Retinal pigment epithelial cell (primary cell): ENCODE measurements at places on chromosomes 5 and 9.

- peak; percentile 13 for DNase-seq
Measured at GRCh38 chr5:59007460-59008063, 424.7 kb downstream of the RAB3C start.

GRCh38 chr9:125845271-125845808 lies 98.2 kb downstream of the PBX3 start:
- DNase-seq, result no peak

GRCh38 chr5:116396476-116397099 lies 178.0 kb downstream of the SEMA6A start:
- DNase-seq, result no peak

- no peak for DNase-seq
Measured at GRCh38 chr5:134527156-134527960, 1.9 kb downstream of the JADE2 start.

DNA sequence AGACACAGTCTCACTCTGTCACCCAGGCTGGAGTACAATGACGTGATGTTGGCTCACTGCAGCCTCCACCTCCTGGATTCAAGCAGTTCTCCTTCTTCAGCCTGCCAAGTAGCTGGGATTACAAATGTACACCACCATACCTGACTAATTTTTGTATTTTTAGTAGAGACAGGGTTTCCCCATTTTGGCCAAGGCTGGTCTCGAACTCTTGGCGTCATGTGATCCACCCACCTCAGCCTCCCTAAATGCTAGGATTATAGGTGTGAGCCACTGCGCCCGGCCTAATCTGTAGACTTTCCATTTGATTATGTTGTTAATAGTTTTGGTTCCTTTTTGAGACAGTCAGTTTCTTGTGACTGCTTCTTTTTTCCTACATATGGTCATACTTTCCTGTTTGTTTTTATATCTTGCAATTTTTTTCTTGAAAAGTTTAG lies 31.0 kb downstream of the MTREX start:
- no peak for DNase-seq

DNA sequence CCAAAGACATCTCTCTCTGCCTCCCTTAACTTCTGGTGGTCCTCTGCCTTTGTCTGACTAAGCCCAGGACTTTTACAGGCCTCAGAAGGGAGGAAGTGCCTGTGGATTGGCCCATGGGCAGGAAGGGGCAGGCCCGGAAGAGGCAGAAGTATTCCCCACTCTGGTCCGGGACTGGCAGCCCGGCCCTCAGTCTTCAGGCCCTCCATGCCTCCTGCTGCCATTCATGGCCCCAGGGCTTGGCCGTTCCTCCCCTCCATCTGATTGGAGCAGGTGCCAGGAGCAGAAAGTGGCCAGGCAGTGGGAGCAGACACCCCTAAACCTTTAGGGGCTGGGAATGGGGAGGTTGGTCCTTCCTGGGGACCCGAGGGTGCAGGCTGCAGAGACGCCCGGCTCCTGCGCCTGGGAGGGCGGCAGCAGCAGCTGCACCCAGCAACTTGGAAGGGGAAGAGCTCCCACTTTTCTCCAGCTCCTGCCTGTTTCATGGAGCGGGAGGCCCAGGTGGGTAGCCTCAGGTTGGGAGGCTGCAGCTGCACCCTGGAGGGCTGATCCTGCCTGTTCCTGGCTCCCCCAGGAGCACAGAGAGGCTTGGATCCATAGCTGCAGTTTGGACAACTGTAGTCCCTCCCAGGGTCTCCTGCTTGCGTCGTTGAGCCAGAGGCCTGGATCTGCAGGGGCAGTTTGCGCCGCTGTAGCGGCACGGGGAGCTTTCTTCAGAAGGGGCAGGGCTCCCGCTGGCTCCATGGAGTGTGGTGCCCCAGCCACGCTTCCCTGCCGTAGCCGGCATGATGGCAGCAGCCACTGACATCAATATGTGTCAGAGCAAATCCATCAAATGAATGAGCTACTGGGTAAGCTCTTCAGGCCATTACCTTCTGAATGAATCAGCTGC lies 661.5 kb upstream of the NUDT12 start:
- DNase-seq, result no peak

DNA sequence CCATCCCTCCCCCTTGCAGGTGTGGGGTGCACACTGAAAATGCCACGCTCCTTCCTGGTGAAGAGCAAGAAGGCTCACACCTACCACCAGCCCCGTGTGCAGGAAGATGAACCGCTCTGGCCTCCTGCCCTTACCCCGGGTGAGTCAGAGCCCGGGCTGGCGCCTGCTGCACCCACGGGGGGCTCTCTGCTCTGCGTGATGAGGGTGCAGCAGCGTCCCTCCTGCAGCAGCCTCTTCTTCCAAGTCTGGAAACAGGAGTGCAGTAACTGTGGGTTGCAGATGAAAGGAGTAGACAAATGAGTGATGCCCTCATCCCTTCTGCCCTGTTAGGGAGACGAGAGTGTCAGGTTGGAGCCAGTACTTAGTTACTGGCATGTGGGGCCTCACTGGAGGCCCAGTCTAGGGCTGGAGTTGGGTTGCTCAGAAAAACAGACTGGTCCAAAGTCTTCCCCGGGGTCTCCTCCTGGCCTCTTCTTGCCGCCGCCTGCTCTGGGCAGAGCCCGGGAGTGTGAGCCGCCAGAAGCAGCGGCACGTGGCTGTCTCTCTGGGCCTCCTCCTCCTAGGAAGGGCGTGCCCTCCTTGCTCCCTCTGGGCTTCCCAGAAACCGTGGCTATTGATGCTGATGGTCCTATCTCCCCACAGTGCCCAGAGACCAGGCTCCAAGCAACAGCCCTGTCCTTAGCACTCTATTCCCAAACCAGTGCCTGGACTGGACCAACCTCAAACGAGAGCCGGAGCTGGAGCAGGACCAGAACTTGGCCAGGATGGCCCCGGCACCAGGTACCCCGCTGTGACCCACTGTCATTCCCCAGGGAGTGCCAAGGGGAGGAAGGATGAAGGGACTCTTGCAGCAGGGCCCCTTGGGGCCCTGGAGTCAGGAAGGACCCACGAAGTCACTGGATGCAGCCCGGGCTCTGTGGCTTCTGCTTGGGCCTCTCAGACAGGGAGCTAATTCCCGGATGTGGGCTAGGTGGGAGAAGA lies 8.4 kb downstream of the GFI1B start:
- no peak for DNase-seq

GRCh38 chr9:70533492-70533891 lies 119.0 kb upstream of the KLF9 start:
- no peak for DNase-seq

- no peak for DNase-seq
Measured at GRCh38 chr5:52894451-52894850, 94.7 kb upstream of the ITGA2 start.

GRCh38 chr9:72734631-72735030 lies 213.2 kb downstream of the TMC1 start:
- DNase-seq, result no peak

GRCh38 chr9:132485393-132485792 lies 75.4 kb downstream of the CFAP77 start:
- no peak for DNase-seq

DNA sequence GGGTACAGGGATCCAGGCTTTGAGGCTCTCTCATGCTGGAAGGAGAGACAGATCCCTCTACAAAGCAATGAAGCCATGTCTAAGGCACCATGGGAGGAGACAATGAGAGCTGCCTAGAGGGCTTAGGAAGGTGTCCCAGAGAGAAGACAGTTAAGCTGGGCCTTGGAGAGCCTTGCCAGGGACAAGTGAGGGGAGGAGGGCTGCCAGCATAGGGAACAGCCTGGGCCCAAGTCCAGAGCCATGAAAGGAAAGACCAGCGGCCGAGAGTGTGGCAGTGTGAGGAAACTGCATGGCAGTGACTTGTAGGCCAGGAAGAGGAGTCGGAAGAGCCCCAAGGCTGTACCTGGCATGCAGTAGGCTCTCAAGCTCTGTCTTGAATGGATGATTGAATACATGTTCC lies 88.5 kb downstream of the PSD2 start:
- no peak for DNase-seq

GRCh38 chr5:167595196-167595595 lies 696.2 kb upstream of the WWC1 start:
- no peak for DNase-seq

DNA sequence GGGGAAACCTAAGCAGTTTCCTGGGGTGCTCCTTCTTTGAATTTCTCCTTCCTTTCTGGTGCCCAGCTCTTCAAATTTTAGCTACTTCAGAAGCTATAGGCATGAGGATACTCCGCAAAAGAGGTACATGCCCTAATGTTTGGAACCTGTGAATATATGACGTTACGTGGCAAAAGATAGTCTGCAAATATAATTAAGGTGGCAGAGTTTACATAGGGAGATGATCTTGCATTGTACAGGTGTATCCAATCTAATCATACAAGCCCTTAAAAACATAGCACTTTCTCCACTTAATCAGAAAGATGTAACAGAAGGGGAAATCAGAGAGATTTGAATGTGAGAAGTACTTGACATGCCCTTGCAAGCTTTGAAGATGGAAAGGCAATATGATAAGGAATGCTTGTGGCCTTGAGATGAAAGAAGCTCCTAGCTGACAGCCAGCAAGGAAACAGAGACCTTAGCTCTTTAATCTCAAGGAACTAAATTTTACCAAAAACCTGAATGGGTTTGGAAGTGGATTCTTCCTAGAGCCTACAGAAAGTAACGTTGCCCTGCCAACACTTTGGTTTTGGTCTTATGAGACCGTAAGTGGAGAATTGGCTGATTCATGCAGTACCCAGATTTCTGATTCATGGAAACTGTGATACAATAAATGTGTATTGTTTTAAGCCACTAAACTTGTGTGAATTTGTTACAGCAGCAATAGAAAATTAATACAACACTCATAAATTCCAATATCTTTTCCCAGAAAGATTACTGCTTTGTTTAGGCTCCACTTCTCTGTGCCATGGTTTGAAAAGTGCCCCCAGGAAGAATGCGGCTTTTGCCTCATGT lies 268.4 kb downstream of the FAM170A start:
- DNase-seq, result no peak

GRCh38 chr9:22158927-22159346 lies 149.8 kb upstream of the CDKN2B start:
- peak; percentile 74 for DNase-seq

- no peak for DNase-seq
Measured at GRCh38 chr5:177439518-177440053, 7.0 kb upstream of the PRR7 start.

DNA sequence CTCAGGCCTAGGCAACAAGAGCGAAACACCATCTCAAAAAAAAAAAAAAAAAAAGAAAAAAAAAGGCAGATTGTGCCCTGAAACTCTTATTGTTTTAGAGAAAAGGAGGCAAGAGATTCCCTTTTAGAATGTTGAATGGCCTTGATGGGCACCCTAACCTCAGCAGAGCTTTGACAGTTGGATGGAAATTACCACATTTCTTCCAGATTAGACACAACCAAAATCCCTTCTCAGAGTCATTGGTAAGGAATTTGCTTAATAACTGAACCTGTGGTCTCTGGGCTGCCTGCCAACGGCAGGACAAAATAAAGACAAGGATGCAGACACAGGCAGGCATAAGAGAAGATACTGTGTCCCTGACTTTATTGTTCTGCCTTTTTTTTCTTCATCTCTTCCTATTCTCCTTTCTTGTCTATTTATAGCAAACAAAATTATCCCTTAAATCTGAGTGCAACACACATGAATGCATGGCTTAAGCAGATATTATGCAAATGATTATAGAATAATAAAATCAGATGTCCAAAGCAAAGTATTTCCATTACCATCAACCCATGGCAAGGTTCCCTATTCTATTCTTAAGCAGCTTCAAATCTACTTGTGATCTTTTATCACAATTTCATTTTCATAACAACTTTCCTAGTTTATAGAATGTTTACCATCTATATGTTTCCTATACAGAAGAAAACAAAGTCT lies 37.3 kb upstream of the TRIO start:
- peak; percentile 78 for DNase-seq

GRCh38 chr9:98134702-98135557 lies 15.9 kb upstream of the TRIM14 start:
- no peak for DNase-seq

DNA sequence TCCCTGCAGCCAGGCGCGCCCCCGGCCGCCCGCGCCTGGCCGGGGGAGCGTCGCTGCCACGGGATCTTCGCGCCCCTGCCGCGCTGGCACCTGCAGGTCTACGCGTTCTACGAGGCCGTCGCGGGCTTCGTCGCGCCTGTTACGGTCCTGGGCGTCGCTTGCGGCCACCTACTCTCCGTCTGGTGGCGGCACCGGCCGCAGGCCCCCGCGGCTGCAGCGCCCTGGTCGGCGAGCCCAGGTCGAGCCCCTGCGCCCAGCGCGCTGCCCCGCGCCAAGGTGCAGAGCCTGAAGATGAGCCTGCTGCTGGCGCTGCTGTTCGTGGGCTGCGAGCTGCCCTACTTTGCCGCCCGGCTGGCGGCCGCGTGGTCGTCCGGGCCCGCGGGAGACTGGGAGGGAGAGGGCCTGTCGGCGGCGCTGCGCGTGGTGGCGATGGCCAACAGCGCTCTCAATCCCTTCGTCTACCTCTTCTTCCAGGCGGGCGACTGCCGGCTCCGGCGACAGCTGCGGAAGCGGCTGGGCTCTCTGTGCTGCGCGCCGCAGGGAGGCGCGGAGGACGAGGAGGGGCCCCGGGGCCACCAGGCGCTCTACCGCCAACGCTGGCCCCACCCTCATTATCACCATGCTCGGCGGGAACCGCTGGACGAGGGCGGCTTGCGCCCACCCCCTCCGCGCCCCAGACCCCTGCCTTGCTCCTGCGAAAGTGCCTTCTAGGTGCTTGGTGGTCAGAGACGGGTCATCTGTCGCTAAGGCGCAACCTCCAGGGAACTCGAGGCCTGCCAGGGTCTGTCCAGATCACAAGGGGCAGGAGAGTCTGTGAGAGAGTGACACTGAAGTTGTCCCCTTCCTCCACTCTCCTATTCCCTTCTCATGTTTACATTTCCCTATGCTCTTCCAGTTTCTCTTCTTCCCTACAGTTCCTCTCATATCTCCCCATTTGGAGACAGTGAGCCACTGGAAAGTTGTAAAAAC lies 1.3 kb downstream of the GPR150 start:
- no peak for DNase-seq

- DNase-seq, result no peak
Measured at GRCh38 chr5:65100911-65101631, 332.3 kb downstream of the CWC27 start.

DNA sequence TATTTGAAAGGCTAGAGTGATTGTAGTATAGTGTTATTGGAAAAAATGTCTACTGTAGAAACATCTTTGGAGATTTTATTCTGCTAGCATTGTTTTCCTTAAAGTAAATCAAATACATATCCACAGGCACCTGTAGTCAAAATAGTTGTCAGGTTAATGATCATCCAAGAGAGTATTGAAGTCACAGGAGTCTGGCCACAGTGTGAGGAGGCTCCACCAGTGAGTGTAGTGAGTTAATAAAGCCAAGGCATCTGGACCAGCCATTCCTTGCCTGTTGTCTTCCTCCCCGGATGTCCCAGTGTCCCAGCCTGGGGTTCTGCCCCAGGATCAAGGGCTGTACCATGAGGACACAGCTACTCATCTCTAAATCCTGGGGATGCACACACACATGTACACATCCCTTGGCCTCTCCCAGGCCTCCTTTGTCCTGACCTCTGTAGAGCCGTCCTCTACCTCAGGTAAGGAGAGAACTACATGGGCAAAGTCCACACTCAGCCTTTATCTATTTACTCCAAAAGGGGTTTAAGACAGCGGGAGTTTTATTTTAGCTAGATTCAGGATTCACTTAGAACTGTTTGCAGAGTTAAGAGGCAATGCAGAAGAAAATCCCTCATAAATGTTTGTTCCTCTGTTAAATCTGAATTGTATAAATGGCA lies 3.7 kb downstream of the PIK3R1 start:
- no peak for DNase-seq

GRCh38 chr9:87885484-87886189 lies 3.0 kb downstream of the SPATA31E1 start:
- DNase-seq, result no peak

GRCh38 chr5:135718151-135718550 lies 116.3 kb upstream of the SLC25A48 start:
- DNase-seq, result no peak
